ENCODE measurements at places on chromosomes 12 and 14.

DNA sequence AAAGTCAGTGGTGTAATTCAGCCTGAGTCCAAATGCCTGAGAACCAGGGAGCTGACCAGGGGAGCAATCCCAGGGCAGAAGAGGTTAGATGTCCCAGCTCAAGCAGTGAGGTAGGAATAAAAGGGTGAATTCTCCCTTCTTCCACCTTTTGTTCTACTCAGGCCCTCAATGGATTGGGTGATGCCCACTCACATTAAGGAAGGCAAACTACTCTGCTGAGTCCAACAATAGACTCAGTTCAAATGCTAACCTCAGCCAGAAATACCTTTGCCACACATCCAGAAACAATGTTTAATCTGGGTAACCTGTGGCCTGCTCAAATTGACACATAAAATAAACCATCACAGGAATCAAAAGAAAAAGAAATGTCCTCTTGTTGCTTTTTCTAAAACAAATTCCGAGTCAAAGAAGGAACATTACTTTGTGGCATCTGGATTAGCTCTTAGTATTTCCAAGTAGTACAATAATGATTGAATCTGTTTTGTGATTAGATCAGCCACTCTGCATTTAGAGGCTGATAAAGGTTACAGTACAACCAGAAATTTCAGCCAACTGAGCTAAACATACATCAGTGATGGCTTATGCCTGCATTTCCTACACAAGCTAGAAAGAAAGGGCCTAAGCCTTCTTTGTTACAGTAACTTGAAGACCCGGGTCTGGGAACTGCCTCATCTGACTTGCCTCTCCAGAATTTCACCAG, 43.6 kb upstream of the TRIM9 start:
- DNase-seq = no peak

- DNase-seq = no peak
These were observed 25.8 kb downstream of the COX16 start for GRCh38 chr14:70333728-70334127.

DNA sequence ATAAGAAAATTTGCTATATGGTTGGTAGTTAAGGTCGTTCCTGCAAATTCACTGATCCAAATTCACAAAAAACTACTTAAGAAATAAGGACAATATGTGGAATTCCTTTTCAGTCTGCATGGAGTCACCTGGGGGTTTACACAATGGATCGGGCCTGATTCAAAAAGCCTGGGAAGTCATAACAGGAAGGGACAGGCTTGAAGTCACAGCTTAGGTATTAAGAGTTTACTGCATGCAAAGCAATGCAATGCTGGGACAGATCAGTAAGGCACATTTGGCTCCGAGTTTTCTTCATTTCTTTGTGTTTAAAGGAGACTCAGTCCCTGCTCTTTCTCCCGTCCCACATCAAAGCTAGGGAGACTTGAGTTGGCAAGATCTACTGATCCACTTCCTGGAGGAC, 153.3 kb downstream of the NTF3 start:
- no peak for DNase-seq

DNA sequence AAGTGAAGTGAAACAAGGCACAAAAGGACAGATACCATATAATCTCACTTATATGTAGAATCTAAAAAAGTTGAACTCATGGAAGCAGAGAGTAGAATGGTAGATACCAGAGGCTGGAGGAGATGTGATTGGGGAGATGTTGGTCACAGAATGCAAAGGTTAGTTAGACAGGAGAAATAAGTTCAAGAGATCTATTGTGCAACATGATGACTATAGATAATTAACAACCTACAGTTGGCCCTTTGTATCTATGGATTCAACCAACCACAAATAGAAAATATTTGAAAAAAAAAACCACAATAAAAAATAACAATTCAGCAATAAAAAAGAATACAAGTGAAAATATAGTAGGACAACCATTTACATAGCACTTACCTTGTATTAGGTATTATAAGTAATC, 19.3 kb downstream of the CRADD start:
- DNase-seq = no peak

DNA sequence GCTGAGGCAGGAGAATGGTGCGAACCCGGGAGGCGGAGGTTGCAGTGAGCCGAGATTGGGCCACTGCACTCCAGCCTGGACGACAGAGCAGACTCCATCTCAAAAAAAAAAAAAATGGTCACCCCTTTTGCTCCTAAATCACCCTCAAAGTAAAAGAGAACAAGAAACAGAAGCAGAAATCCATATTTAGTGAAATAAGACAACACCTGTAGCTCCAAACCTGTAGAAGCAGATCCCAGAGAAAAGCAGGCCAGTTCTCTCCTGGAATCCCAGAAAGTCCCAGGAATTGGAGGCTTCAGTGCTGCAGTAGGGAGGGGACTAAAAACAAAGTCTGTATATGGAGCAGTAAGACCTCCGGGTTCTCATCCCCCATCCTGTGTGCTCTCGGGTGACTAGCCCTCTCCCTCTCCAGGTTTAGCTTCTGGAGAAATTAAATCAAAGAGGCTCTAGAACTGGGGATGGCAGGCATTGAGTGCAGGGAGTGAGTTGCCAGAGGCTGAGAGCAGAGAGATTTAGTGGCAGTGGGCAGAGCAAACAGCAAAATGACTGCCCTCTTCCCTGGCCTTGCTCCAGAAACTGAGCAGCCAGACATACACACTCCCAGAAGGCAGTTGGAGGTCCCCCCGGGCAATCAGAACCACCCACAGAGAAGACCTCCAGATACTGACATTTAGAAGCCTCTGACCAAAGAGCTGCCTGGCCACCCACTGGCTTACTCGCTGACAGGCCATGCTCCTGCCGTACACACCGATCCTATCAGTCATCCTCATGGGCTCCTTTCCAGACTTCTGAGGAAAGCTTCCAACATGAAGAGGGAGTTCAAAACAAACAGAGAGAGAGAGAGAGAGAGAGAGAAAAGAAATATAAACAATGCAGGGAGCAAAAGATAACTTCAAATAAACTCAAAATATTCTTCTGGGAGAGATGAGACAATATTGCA, 6.3 kb upstream of the MLXIP start:
- no peak for DNase-seq

- no peak for DNase-seq
These were observed 23.6 kb upstream of the TMEM260 start for GRCh38 chr14:56555921-56556570.

DNA sequence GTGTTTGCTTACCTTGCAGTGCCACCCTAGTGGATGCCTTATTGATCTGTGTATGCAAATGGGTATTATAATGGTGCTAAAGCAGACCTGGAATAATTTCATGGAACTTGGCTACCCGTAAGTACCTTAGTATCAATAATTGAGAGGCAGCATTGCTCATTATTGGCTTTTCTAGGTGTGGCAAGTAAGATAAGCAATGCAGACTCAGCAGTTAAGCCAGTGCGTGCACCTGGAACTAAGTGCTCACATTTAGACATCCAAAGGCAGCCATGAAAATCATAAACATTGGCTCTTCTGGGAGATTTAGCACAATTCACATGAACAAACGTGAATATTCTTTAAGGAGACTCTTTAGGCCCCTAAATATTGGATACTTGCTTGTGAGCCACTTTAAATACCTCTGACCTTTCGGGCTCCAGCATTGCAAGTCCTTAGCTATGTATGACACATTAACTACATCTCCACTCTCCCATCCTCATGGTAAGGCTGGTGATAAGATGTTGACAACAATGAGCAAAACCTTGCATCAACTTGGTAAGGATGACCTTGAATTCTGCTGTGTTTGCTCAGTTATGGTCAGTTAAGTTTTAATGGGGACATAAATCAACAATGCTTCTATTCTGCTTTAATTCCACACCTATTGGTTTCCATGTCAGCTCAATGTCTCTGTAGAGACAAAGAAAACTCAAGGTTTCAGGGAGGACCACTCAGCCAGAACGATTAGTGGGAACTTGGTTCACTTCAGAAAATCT, 112.0 kb downstream of the SLC5A8 start:
- no peak for DNase-seq

DNA sequence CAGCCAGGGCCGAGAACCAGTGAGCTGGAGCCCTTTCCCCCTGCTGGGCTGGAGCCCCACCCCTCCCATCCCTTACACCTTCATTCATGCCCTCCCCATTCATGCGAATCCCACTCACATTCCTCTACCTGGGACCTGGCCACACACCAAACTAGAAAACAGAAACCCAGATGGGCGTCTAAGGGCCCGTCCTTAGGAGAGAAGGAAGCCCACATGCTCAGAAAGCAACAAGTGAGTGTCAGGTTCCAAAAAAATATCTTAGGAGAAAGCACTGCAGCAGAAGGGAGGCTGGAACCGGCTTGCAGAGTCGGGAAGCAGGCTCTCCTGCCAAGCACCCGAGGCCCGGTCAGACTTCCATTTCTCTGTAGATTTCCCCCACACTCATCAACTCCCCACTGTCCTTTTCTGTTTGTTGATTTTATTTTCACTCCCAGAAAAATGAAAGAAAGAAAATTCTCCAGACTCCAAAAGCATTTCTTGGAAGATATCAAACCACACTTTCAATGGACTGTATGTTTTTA, 13.6 kb downstream of the BCL11B start:
- DNase-seq = no peak

GRCh38 chr14:99168330-99168729, 103.7 kb downstream of the BCL11B start:
- peak; percentile 19 for DNase-seq

GRCh38 chr12:26214121-26214520, 18.7 kb downstream of the SSPN start:
- no peak for DNase-seq

- no peak for DNase-seq
These were observed 285.8 kb downstream of the NRXN3 start for GRCh38 chr14:78455896-78456435.

GRCh38 chr12:53505086-53505485, 2.2 kb downstream of the NPFF start:
- DNase-seq = no peak

DNA sequence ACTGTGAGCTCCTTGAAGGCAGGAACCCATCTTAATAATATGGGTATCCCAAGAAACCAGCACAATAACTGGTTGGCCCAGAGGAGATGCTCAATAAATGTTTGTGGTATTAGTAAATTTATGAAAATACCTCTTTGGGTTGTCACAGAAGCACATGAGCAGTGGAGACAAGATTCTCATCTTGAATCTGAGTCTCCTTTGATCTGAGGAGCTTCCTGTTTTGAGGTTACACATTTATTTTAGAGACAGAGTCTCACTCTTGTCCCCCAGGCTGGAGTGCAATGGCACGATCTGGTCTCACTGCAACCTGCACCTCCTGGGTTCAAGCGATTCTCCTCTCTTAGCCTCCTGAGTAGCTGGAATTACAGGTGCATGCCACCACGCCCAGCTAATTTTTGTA, 247.4 kb downstream of the NRXN3 start:
- DNase-seq = no peak

GRCh38 chr12:87254381-87255030, 774.7 kb downstream of the C12orf50 start:
- no peak for DNase-seq

DNA sequence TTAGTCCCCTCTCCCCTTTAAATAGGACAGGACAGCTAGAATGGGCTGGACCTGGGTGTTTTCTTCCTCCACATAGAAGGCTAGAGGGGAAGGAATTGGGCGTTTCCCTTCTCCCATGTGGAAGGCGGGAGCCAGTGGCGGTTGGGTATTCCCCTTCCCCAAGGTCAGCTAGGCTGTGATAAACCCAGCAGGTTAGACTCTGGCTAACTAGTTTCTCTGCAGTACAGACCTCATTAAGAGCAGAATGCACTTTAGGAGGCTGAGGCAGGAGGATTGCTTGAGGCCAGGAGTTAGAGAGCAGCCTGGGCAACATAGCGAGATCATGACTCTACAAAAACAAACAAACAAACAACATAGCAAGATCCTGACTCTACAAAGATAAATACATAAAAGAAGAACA, 92.6 kb downstream of the BEGAIN start:
- no peak for DNase-seq

- no peak for DNase-seq
These were observed 80.2 kb downstream of the RMST start for GRCh38 chr12:97542666-97543280.

DNA sequence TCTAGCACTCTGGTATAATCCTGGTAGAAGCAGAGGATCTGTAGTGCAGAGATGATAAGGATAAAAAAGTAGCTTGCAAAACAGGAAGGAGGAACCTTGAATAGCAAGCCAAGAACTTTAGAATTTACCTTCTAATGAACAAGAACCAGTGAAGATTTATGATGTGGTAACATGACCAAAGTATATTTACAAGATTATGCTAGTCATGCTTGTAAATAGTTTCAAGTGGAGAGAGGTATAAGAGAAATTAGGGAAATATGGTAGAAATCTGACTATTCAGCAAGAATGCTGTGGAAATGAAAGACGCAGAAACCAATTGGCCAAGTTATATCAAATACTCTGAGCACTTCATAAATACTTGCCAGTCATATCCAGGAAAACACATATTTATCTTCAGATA, 47.8 kb downstream of the ERGIC2 start:
- no peak for DNase-seq

DNA sequence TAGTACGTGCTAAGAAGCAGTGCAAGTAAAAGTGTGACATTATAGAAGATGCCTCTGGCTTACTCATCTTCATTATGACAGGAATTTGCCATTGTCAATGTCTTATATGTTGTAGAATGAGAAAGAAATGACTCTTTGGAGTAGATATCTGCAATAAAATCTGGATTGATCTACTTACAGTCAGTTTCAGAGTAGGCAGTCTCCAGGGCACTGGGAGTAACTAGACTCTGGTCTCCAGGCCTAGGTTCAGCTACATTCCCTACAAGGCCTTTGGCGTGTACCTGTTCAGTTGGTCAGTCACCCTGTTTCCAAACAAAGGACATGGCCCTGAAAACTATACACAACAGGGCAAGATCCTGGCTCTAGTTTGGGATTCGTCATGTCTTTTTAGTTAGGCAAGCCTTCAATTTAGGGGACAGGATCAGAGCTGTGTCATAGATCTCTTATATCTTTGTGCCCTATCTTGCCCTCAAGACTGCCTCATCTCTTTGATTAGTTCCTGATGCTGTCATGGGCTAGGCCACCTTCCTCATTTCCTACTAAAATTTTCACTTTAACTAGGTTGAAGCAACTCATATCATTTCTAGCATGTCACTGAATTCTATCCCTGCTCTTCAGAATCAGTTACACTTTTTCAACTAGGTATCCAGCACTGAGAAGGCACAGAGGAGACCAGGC, 410.0 kb downstream of the RAD51B start:
- DNase-seq = peak; percentile 46

GRCh38 chr14:75399843-75400775, 27.7 kb upstream of the JDP2 start:
- no peak for DNase-seq

DNA sequence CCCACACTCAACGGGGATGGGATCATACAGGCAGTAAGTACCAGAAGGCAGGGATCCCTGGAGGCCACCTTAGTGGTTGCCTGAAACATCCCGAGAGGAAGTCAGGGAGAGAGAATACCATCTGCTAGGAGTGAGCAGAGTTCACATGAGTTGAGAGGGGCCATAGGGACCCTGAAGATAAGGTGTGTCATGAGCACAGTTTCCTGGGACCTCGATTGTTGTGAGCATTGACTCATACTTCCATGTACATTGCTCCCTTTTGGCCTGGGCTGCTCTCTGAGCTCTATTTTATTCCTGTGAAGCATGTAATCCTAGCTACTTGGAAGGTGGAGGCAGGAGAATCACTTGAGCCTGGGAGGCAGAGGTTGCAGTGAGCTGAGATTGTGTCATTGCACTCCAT, 120.5 kb downstream of the TBC1D30 start:
- DNase-seq = no peak

- DNase-seq = no peak
These were observed 266.3 kb downstream of the CACNA1C start for GRCh38 chr12:2319136-2319535.

GRCh38 chr12:116969615-116970585, 59.1 kb downstream of the FBXW8 start:
- DNase-seq = no peak

GRCh38 chr14:86625637-86626036, 1095.7 kb downstream of the FLRT2 start:
- no peak for DNase-seq

GRCh38 chr12:47882781-47883546, 21.8 kb downstream of the VDR start:
- DNase-seq = peak; percentile 63

Data from activated T-cell treated with anti-CD3 and anti-CD28 coated beads, Interleukin-2, amount 50 U/mL, for 48 hours (primary cell).